CD4-positive, alpha-beta T cell treated with Interleukin-17A for 1 hour (primary cell): ENCODE measurements at places on chromosomes 11 and 22.

GRCh38 chr11:118215262-118215661 lies 9.5 kb downstream of the JAML start:
- no peak for DNase-seq

DNA sequence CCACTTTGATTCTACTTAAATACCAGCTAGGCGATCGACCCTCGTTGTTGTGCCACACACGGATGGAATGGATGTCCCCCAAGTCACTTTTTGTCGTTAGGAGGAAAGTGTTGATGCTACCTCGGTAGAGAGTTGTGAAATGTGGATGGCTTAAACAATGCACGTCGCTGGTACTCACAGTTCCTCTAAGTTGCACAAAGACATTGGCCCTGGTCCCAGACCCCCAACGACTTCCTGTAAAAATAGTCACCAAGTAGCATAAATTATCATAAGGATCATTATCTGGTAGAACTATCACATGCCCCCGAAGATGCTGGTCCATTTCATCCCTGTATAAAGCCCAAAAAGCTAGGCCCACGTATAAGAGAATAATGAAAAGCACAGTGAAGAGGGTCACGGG lies 3.8 kb downstream of the PKDREJ start:
- no peak for DNase-seq

DNA sequence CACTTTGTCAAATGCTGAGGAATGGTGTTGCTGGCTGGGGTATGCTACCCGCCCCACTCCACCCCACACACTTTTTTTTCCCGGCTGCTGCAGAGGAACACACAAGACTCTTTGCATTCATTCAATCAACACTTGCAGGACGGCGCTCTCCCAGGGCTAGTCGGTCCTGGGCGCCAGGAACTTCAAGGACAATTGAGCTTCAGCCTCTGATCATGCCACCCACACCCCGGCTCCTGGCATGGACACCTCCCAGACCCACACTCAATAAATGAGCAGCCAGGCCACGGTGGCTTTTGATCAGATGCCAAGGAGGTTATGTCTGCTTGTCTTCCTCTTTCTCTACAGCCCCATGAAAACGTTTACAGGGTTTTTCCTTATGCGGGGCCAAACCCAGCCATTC lies 19.8 kb downstream of the TPST2 start:
- no peak for DNase-seq

DNA sequence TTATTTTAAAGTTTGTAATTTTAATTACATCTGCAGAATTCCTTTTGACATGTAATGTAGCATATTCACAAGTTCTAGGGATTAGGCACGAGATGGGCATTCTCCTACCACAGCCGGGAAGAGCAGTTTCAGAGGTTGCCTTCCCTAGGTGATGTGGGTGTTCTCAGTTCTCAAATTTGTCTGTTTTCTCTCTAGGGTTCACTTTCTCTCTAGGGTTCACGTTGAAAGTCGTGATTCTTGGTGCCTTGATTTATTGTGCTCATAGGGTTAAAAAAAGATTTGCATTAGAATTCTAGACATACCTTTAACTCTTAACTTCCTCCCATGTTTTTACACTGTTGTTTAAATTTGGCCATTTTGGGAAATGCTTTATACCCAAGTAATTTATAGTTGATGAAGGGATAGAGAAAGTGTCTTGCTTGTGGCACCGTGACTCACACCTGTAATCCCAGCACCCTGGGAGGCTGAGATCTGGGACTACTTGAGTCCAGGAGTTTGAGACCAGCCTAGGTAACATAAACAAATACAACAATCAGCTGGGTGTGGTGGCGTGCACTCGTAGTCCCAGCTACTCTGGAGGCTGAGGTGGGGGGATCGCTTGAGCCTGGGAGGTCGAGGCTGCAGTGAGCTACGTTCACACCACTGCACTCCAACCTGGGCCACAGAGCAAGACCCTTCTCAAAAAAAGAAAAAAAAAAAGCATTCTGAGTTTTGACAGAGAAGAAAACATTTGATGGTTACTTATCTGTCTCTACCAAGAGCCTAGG lies 3.6 kb downstream of the MED15 start:
- no peak for DNase-seq

GRCh38 chr22:25759825-25760231 lies 17.8 kb downstream of the MYO18B start:
- DNase-seq = no peak

GRCh38 chr11:111123463-111124398 lies 121.8 kb upstream of the POU2AF2 start:
- DNase-seq = no peak

GRCh38 chr11:17630936-17631335 lies 83.9 kb downstream of the OTOG start:
- no peak for DNase-seq

DNA sequence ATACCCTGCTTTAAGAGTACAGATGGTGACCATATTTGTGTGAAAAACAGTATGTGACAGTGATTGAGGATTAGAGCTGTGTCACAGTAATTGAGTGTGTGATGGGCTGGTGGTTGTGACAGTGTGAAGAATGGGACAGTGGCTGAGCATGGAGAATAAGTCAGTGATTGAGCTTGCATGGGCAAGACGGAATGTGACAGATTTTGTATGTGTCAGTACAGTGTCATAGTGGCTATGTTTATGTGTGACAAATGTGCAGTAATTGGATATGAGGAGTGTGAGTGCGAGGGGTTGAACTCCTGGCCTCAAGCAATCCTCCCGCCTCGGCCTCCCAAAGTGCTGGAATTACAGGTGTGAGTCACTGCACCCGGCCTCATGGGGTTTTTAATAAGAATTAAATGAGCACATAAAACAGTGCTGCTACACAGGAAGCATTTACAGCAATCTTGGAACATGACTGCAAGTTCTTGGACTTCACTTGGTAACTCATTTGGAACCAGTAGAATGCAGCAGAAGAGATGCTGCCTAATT lies 583 bp upstream of the RRAS2 start:
- no peak for DNase-seq

- DNase-seq = no peak
Observed at GRCh38 chr11:129694538-129694937, 121.1 kb upstream of the TMEM45B start.

GRCh38 chr11:44030996-44031395 lies 16.8 kb upstream of the ACCSL start:
- DNase-seq = no peak

DNA sequence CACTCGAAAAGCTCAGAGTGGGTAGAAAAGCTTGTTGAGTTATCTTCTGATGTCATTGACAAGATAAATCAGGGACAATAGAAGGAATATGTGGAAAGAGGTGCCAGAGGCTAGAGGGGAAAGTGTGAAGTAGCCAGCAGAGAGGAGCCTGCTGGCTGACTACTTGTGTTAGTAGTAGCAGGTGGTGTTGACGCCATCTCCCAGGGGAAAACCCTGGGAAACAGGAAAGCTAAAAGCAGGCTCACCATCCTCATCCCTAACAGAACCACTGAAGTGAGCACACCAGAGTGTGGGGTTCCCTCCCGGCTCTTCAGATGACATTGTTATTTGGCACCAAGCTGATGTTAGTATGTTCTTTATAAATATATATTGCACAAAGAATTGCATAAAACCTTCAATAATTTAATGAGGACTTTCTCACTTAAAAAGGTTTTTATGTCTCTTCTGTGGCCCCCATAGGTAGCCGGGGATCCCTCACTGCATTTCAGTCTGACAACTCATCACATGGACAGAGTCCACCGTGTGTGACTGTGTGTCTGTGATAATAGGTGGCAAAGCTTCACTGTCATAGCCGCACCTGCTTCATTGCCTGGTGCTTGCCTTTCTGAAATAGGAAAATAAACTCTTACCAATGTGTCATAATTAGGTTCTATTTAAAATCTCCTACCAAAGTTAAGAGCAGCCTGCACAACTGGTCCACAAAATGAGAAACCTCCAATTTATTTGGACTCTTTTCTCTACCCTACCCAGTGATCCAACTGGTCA lies 63.2 kb upstream of the TOP3B start:
- DNase-seq = no peak

- DNase-seq = no peak
Observed at GRCh38 chr11:27212248-27212780, 150.7 kb downstream of the CCDC34 start.

DNA sequence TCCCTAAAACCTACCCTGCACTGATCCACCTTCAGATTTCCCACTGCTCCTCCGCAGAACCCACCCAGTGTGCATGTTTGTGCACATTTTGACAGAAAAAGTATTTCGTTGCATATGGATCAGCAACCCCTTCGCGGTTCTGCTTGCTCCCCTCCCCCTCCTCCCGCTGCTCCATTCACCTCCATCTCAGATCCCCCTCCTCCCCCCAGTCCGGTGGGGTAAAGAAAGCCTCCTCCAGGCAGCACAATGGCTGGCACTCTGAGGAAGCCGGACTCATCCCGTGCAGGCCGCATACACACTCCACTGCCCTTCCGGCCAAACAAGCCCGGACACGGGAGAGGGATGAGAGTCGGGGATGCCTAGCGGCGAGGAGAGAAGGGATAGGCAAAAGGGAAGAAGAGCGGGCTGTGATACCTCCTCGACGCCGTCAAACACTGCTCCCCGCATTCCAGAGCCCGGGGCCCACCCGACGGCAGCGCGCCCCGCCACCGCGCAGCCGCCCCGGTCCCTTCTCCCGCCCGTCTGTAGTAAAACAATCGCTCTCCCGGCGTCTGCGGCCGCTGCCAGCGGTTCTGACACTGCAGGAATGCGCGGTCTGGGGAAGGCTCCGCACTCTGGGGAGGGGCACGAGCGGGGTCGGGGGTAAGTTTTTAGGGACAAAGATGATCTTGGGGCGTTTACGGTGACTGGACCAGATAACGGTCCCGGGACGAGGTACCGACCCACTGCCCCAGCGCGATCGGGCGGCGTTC lies 915 bp downstream of the FEZ1 start:
- no peak for DNase-seq

DNA sequence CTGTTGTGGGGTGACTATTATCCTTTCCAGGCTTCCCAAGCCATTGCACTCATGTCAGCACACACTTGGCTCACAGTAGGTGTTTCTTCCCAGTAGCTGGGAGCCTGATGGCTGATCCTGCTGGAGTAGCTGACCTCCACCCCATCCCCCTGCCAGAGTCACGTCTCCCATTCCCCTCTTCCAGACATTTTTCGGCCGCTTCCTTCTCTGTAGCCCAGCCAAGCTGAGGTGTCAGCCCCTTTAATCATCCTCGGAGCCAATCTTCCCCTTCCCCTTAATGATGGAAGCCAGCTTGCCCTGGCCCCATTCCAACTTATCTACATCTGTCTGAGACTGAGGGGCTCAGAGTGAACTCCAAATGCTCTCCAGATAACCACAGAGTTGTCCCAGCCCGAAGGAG lies 550.7 kb downstream of the MN1 start:
- DNase-seq = no peak

GRCh38 chr11:73361953-73362776 lies 14.0 kb upstream of the RELT start:
- DNase-seq = no peak

GRCh38 chr11:128453444-128454336 lies 133.7 kb downstream of the ETS1 start:
- DNase-seq = no peak

- peak; percentile 51 for DNase-seq
Observed at GRCh38 chr22:43110444-43110926, at the start of gene BIK. TSS of gene BIK (plus strand) at chr22:43110750. CDS start at chr22:43124023, 13,273 bp downstream.

GRCh38 chr11:132158696-132159095 lies 788.3 kb downstream of the NTM start:
- DNase-seq = no peak

DNA sequence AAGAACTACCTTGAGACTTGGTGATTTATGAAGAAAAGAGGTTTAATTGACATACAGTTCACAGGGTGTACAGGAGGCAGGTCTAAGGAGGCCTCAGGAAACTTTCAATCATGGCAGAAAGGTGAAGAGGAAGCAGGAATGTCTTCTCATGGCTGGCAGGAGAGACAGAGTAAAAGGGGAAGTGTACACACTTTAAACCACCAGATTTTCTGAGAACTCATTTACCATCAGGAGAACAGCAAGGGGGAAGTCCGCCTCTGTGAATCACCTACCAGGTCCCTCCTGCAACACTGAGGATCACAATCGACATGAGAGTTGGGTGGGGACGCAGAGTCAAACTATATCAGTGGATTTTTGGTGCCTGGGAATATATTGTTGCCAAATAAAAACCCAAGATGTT lies 40.3 kb upstream of the OR5D13 start:
- no peak for DNase-seq

- DNase-seq = no peak
Observed at GRCh38 chr22:31400023-31400397, 606 bp downstream of the DRG1 start.

- no peak for DNase-seq
Observed at GRCh38 chr22:28736301-28737155, 5.1 kb downstream of the CHEK2 start.

GRCh38 chr11:124174001-124174583 lies 9.1 kb upstream of the OR10D3 start:
- DNase-seq = no peak

- peak; percentile 59 for DNase-seq
Observed at GRCh38 chr11:122633219-122633829, 22.2 kb upstream of the UBASH3B start.

GRCh38 chr11:8967184-8967583 lies 2.9 kb upstream of the TMEM9B start:
- DNase-seq = no peak

- DNase-seq = no peak
Observed at GRCh38 chr11:11302565-11302964, 50.5 kb downstream of the CSNK2A3 start.

GRCh38 chr11:79117488-79117887 lies 323.3 kb downstream of the TENM4 start:
- DNase-seq = no peak

DNA sequence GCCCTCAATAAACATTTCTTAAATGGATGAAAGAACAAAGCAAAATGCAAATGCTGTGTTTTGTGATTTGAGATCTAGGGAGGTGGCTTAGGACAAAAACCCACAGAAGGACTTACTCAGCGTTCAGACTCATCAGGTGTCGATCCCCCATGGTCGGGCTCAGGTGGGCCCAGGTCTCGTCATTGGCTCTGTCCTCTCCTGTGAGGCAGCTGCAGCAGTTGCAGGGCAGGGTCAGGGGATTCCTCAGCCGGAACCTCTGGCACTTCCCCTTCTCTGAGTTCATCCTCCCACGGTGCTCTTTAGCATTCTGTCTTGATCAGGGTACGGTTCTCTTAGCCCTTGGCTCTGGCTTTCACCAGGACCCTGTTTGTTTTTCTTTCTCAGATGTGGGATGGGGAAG lies 14.0 kb upstream of the ACR start:
- DNase-seq = no peak

- DNase-seq = no peak
Observed at GRCh38 chr11:64771861-64772260, 6.5 kb downstream of the SF1 start.

GRCh38 chr11:73350908-73351636 lies 25.1 kb upstream of the RELT start:
- peak; percentile 78 for DNase-seq

- DNase-seq = no peak
Observed at GRCh38 chr11:110428040-110428439, 1.7 kb upstream of the FDX1 start.

DNA sequence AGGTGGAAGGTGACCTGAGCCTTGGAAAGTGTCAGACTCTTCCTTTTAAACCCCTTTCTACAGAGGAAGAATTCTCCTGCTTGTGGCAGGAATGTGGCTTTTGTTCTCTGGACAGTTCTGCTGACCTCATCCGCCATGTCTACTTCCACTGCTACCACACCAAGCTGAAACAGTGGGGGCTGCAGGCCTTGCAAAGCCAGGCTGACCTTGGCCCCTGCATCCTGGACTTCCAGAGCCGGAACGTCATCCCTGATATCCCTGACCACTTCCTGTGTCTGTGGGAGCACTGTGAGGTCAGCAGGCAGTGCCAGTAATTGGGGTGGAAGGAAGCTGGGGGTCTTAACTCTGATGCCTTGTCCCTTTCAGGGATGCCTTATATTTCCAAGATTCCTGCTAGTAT lies 9.3 kb downstream of the HINFP start:
- no peak for DNase-seq

- DNase-seq = no peak
Observed at GRCh38 chr11:8262552-8263108, 1.0 kb downstream of the LMO1 start.
